ENCODE measurements at places on chromosomes 7 and 10. TPM values are rescaled to one million over a fixed set of nuclear protein-coding genes. Genes with fewer than 3 reads are reported as not detected.

The GJD4 gene
- total RNA-seq = not detected

The LRRN3 gene
- total RNA-seq = 2.1 TPM

The SLF2 gene
- 22.8 TPM for total RNA-seq

The UPP1 gene
- total RNA-seq = 7.3 TPM

The SP4 gene
- 4.0 TPM for total RNA-seq

Measured in smooth muscle cell of bladder (primary cell).